CD14-positive monocyte (primary cell): ENCODE measurements at places on chromosomes 5 and 9. TPM values are rescaled to one million over a fixed set of nuclear protein-coding genes. Genes with fewer than 3 reads are reported as not detected.

Gene ARL14EPL
- polyA plus RNA-seq, result 0.11 TPM in 1 of 2 replicates, not detected in the other

Gene FOXD4L3
- polyA plus RNA-seq, result not detected

Gene IFNA2
- not detected for polyA plus RNA-seq

Gene TTC33
- 11.7 TPM for polyA plus RNA-seq

Gene OLFM1
- polyA plus RNA-seq, result 10.9 and 13.2 TPM in 2 replicates

Gene CLIC3
- polyA plus RNA-seq, result 0.29 and 0.50 TPM in 2 replicates

Gene SLC6A3
- polyA plus RNA-seq, result not detected in 2 replicates

Gene HMHB1
- polyA plus RNA-seq, result not detected

Gene PIP5KL1
- 0.39 and 0.41 TPM in 2 replicates for polyA plus RNA-seq

Gene TGFBI
- 653 TPM for polyA plus RNA-seq

DNA sequence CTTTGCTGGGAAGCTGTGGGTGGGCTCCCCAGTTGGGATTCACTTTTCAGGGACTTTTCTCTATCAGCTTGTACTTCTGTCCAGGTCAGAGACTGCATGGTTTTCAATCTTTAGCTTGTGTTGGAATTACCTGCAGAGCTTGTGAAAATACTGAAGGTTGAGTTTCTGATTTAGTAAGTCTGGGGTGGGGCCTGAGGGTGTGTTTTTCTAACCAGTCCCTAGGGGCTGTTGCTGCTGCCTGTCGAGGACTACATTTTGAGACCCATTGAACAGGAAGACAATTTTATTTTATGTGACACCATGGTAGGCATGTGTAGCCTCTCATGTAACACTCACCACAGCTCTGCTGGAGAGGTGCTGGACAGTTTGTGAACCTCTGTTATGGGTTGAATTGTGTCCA, 14.7 kb upstream of the MLANA start:
- H3K4me1 ChIP-seq, result no peaks in the 10 kb centered on the region
- H3K4me3 ChIP-seq, result no peak overlapping the region
- DNase-seq, result no peak
- no peaks in the 10 kb centered on the region for H3K36me3 ChIP-seq
- no peak overlapping the region for H3K27ac ChIP-seq

DNA sequence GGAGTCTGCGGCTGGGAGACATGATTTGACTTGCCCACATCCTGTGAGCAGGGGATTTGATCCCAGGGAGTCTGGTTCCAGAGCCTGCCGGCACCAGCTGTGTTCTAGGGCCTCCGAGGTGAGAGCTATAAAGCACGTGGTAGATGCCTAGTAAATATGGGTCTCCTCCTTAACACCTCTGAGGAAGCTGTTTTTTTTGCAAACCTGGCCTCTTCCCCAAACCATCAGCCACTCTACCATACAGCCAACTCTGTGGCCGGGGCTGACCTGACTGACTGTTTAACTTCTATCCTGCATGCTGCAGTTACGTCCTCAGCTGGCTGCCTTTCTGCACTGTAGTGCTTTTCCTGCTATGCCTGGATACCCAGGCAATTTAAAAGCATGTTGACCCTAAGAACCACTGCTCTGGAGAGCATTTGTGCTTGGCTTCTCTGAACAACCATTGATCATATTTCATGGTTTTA, 220.5 kb downstream of the SLIT3 start:
- DNase-seq, result no peak
- H3K27ac ChIP-seq, result no peak overlapping the region
- H3K36me3 ChIP-seq, result no peaks in the 10 kb centered on the region
- no peak overlapping the region for H3K4me3 ChIP-seq
- no peaks in the 10 kb centered on the region for H3K27me3 ChIP-seq

GRCh38 chr9:97384406-97385262, 27.3 kb upstream of the TDRD7 start:
- H3K27ac ChIP-seq, result no peak overlapping the region
- H3K36me3 ChIP-seq, result no peaks in the 10 kb centered on the region
- no peak for DNase-seq
- H3K27me3 ChIP-seq, result no peaks in the 10 kb centered on the region
- peaks cover 23% of the 10 kb centered on the region for H3K4me1 ChIP-seq
- H3K4me3 ChIP-seq, result no peak overlapping the region

DNA sequence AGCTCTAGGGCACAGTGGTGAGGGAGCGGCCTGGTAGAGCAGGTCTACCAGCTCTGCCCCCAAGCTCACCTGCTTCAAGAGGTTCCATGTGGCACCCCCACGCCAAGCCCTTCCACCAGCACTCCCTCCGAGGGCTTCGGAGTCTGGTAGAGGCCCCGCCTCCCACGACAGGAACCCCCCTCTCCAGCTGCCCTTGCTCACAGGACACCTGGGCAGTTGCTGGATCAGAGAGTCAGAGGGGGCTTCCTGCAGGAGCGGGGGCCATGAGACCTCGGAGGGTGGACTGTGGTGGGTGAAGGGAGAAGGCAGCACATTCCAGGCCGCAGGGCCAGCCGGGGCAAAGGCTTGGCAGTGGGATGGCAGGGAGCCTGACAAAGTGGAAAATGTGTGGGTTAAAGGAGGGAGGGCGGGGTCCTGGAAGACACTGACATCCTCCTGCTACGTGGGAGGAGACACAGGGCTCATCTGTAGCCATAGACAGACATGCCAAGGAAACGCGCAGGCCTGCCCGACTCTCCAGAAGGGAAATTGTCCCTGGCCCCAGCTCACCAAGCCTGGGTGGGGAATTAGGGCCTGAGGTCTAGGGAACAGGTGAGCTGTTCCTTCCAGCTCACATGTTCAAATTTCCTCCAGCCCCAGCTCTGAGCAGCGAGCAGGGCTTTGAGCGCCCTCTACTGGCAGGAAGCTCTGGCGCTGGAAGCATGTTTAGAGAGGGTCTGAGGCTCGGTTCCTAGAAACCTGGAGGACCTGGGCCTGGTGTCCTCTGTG, 74.2 kb downstream of the NTNG2 start:
- no peak overlapping the region for H3K4me3 ChIP-seq
- H3K4me1 ChIP-seq, result peaks cover 33% of the 10 kb centered on the region
- no peaks in the 10 kb centered on the region for H3K36me3 ChIP-seq

DNA sequence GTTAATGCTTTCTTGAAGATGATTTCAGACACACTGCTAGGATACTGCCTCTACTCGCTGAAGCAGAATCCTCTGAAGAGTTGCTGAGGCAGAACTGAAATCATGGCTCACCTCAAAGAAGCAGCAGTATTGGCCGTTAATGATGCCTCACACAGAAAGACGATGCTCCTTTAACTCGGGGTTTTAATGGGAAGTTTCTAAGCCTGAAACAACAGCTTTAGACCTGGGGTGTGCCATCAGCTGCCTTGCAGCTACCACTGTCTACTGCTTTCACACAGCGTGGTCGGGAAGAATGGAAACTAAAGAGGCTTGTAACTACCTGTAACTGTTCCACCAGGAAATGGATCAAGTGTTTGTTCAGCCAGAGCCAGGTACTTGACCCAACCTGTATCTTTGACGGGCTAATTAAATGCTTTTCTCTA, at the start of gene CTXN3:
Gene CTXN3 (plus strand): TSS at position 65 of the 422 bp plus-strand sequence. CDS start 8,440 bp downstream, outside the sequence.
- H3K4me1 ChIP-seq, result no peaks in the 10 kb centered on the region
- no peaks in the 10 kb centered on the region for H3K36me3 ChIP-seq
- H3K4me3 ChIP-seq, result no peak within 1 kb of the TSS
- H3K27ac ChIP-seq, result no peak within 1 kb of the TSS

GRCh38 chr5:39700523-39700922, 275.7 kb upstream of the DAB2 start:
- H3K4me1 ChIP-seq, result no peaks in the 10 kb centered on the region
- H3K27me3 ChIP-seq, result no peaks in the 10 kb centered on the region
- no peak overlapping the region for H3K27ac ChIP-seq

DNA sequence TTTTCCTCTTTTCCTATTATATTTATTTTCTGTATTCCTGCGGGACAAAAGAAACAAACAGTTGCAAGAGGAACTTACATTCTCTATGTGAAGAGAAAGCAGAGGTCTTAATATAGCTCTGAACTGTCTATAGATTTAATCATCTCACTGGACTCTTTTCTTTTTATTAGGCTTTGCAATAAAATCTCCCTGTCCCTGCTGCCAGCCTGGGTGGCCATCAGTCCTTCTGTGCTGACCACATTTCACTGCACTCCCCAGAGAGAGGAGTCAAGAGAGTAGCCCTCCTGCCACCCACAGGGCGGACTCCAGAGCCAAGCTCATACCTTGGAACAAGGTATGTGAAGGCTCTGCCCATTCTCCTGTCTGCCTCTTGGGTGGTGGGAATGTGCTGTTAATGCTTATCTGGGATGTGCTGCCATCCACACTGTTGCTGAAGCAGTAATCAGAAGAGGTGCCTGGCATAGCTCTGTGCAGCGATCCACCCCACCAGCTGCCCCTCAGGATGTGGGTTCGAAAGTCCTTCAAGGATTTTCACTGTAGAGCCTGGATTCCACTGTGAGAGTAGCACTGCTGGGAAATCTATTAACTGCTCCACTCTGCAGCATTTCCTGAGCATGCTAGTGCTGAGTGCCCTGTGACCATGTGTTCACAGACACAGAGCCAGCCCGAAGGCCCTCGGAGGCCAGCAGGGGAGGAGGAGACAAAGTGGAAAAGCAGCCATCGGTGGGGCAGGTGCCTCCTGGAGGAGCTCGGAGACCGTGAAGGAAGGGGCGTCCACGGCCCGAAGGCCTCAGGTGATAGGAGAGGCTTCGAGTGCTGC, 334.6 kb downstream of the MED10 start:
- H3K27ac ChIP-seq, result no peak overlapping the region
- H3K4me3 ChIP-seq, result no peak overlapping the region
- no peaks in the 10 kb centered on the region for H3K36me3 ChIP-seq

GRCh38 chr5:174312641-174313040, 267.1 kb downstream of the NSG2 start:
- H3K4me3 ChIP-seq, result no peak overlapping the region
- peaks cover 3% of the 10 kb centered on the region for H3K4me1 ChIP-seq
- H3K27ac ChIP-seq, result no peak overlapping the region
- H3K27me3 ChIP-seq, result peaks cover 30% of the 10 kb centered on the region

GRCh38 chr5:96297290-96297689, 135.8 kb downstream of the PCSK1 start:
- H3K36me3 ChIP-seq, result no peaks in the 10 kb centered on the region
- H3K4me1 ChIP-seq, result peaks cover 53% of the 10 kb centered on the region
- H3K27ac ChIP-seq, result peak overlapping the region; percentile 74

GRCh38 chr5:31531543-31531887, 378 bp downstream of the DROSHA start:
- DNase-seq, result peak; percentile 9
- H3K4me3 ChIP-seq, result peak overlapping the region; percentile 92
- H3K27ac ChIP-seq, result peak overlapping the region; percentile 69
- no peaks in the 10 kb centered on the region for H3K27me3 ChIP-seq
- H3K4me1 ChIP-seq, result peaks cover 21% of the 10 kb centered on the region

GRCh38 chr9:88571419-88571818, 36.4 kb downstream of the NXNL2 start:
- H3K27ac ChIP-seq, result no peak overlapping the region
- no peak for DNase-seq
- no peaks in the 10 kb centered on the region for H3K36me3 ChIP-seq
- no peaks in the 10 kb centered on the region for H3K4me1 ChIP-seq
- H3K27me3 ChIP-seq, result no peaks in the 10 kb centered on the region

DNA sequence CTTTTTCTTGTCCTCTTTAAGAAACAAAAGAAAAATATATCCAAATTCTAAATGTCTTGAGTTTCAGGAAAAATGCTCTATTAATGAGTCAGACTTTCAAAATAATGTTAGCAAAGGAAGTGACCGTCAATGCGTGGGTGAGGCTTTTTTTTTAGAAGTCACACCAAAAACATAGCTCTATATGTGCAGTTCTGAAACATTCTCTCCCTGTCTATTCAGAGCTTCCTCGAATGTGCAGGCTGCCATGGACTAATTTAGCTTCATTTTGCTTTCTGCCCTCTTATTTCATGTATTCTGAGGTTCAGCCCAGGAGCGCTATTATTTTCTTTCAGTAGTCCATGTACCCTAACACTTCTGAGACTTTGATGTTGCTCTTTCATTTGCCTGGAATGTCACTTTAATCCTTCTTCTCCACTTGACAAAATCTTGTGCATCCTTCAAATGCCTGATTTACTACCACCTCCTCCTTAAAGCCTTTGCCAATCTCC, 72.5 kb upstream of the RASA1 start:
- H3K4me3 ChIP-seq, result no peak overlapping the region
- DNase-seq, result no peak
- no peaks in the 10 kb centered on the region for H3K36me3 ChIP-seq
- no peaks in the 10 kb centered on the region for H3K4me1 ChIP-seq

DNA sequence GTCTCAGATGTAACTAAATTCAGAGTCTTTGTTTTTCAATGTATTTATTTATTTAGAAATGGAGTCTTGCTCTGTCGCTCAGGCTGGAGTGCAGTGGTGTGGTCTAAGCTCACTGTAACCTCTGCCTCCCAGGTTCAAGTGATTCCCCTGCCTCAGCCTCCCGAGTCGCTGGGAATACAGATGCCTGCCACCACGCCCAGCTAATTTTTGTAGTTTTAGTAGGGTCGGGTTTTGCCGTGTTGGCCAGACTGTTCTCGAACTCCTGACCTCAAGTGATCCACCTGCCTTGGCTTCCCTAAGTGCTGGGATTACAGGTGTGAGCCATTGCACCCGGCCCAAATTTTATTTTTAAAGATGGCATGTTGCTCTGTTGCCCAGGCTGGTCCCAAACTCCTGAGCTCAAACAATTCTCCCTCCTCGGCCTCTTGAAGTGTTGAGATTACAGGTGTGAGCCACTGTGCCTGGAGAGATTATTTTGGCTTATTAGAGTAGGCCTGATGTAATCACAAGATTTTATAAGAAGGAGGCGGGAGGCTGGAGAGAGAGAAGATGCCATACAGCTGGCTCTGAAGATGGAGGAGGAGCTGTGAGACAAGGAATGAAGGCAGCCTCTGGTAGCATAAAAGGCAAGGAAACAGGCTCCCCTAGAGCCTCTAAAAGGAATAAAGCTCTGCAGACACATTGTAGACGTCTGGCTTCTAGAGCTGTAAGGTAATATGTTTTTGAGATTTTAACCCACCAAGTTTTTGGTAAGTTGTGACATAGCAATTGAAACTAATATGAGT, 12.9 kb upstream of the KLF9 start:
- no peak overlapping the region for H3K4me3 ChIP-seq
- H3K4me1 ChIP-seq, result no peaks in the 10 kb centered on the region
- H3K27me3 ChIP-seq, result no peaks in the 10 kb centered on the region
- H3K27ac ChIP-seq, result no peak overlapping the region
- H3K36me3 ChIP-seq, result no peaks in the 10 kb centered on the region

DNA sequence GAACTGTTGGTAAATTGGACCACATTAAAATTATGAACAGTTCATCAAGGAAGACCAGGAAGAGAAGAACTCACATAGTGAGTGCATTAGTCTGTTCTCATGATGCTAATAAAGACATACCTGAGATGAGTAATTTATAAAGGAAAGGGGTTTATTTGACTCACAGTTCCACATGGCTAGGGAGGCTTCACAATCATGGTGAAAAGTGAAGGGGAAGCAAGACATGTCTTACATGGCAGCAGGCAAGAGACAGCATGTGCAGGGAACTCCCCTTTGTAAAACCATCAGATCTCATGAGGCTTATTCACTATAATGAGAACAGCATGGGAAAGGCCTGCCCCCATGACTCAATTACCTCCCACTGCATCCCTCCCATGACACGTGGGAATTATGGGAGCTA, 135.9 kb upstream of the MAN2A1 start:
- no peaks in the 10 kb centered on the region for H3K36me3 ChIP-seq
- no peaks in the 10 kb centered on the region for H3K27me3 ChIP-seq
- H3K4me3 ChIP-seq, result no peak overlapping the region
- H3K27ac ChIP-seq, result no peak overlapping the region

- DNase-seq, result peak; percentile 82
- peak overlapping the region; percentile 82 for H3K27ac ChIP-seq
- H3K4me1 ChIP-seq, result peaks cover 43% of the 10 kb centered on the region
- no peaks in the 10 kb centered on the region for H3K36me3 ChIP-seq
- H3K4me3 ChIP-seq, result peak overlapping the region; percentile 28
Observed at GRCh38 chr9:135887585-135888050, 19.7 kb downstream of the CAMSAP1 start.

- H3K4me3 ChIP-seq, result no peak overlapping the region
- H3K27ac ChIP-seq, result no peak overlapping the region
- no peaks in the 10 kb centered on the region for H3K27me3 ChIP-seq
- no peak for DNase-seq
- H3K36me3 ChIP-seq, result no peaks in the 10 kb centered on the region
Observed at GRCh38 chr5:106459541-106459940, 1211.2 kb downstream of the EFNA5 start.
